ENCODE measurements at places on chromosomes 7 and 10.

DNA sequence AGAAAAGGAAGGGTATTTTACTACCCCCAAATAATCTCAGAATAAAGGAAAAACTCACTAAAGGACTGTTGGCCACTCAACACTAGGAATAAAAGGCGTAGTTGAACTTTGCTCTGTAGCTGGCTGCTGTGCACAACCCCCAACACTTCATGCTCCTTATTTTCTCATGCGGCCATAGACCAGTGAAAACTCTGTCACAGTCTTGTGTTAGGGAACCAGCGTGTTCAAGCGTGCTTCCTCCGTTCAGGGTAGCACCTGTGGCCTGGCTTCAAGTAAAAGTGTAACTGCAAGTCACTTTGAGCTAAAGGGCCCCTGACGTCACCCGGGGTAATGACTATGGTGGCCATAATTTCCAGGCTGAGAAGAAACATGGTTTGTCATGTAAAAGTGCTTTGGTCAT, 27.0 kb downstream of the BLNK start:
- H3K4me1 ChIP-seq: no peaks in the 10 kb centered on the region
- H3K27me3 ChIP-seq: no peaks in the 10 kb centered on the region
- H3K4me3 ChIP-seq: no peak overlapping the region
- H3K36me3 ChIP-seq: no peaks in the 10 kb centered on the region

DNA sequence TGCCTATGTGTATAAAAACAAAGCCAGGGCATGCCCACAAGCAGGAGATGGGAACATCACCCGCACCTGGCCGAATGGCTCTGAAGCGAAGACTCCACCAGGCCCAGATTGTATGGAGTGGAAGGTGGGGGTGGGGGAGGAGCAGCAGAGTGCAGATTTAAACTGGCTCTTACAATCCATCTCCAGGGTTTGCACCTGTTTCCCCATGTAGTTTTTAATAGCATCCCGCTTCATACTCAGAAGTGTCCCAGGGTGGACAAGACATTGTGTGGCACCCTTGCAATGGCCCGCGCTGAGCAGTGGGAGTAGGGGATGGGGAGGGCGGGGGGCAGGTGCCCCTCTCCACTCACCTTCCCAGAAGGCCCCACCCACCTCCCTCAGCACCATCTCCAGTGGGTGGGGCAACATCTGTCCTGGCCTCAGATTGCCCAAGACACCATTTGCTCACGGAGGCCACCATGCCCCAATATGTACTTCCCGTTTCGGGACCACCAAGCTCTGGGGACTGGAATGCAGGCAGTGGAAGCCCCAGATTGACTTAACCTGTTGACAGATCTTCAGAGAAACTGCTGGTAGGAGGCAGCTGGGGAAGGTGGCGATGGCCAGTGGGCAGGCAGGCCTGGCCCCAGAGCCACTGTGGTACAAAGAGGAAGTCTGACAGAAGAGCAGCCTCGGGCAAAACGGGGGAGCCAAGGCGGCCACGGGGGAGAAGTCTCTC, 23.0 kb downstream of the VSIR start:
- peaks cover 99% of the 10 kb centered on the region for H3K4me1 ChIP-seq
- no peaks in the 10 kb centered on the region for H3K27me3 ChIP-seq
- peaks cover 17% of the 10 kb centered on the region for H3K36me3 ChIP-seq
- no peak overlapping the region for H3K27ac ChIP-seq
- no peak overlapping the region for H3K4me3 ChIP-seq
- no peak for DNase-seq

- H3K36me3 ChIP-seq: no peaks in the 10 kb centered on the region
- no peak for DNase-seq
- no peak overlapping the region for H3K4me3 ChIP-seq
- H3K27ac ChIP-seq: no peak overlapping the region
- H3K27me3 ChIP-seq: no peaks in the 10 kb centered on the region
- no peaks in the 10 kb centered on the region for H3K4me1 ChIP-seq
Observed at GRCh38 chr10:59342000-59342399, 20.3 kb downstream of the FAM13C start.

GRCh38 chr7:33882950-33883670, 22.2 kb upstream of the BMPER start:
- DNase-seq: no peak
- no peak overlapping the region for H3K4me3 ChIP-seq
- H3K4me1 ChIP-seq: no peaks in the 10 kb centered on the region
- H3K27ac ChIP-seq: no peak overlapping the region

- H3K36me3 ChIP-seq: no peaks in the 10 kb centered on the region
- no peaks in the 10 kb centered on the region for H3K27me3 ChIP-seq
- no peaks in the 10 kb centered on the region for H3K4me1 ChIP-seq
- no peak overlapping the region for H3K4me3 ChIP-seq
- DNase-seq: no peak
Observed at GRCh38 chr10:70125918-70126552, 6.6 kb downstream of the AIFM2 start.

DNA sequence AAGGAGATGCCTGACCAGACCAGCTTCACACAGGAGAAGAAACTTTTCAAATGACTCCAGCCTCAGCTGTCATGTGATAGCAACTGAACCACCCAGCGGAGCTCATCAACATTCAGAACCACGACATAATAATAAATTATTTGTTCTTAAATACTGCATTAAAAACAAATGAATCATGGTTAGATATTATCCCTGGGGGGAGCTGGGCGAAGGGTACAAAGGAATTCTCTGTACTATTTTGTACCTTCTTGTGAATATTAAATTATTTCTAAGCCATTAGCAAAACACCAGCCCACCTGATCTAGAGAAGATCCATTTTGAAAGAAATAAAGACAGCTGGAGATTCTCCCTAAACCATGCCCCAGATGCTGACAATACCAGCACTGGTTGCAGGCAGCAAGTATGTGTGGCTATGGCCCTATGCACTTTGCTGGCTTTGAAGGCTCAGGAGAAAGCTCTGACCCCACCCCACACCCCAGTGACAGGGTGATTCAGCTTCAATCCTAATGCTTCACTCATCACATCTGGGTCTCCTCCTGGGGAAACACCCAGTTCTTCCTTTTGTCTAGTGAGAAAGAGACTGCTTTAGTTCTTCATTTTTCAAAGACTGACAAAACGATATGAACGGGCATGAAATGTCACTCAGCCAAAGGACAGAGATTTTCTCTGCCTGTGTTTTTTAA, 45.5 kb upstream of the NKX2-3 start:
- no peaks in the 10 kb centered on the region for H3K36me3 ChIP-seq
- H3K4me3 ChIP-seq: no peak overlapping the region
- no peaks in the 10 kb centered on the region for H3K4me1 ChIP-seq
- H3K27ac ChIP-seq: no peak overlapping the region
- H3K27me3 ChIP-seq: peaks cover 3% of the 10 kb centered on the region
- no peak for DNase-seq

- H3K4me3 ChIP-seq: no peak overlapping the region
- peaks cover 16% of the 10 kb centered on the region for H3K4me1 ChIP-seq
- DNase-seq: no peak
- H3K27me3 ChIP-seq: no peaks in the 10 kb centered on the region
- H3K36me3 ChIP-seq: no peaks in the 10 kb centered on the region
Observed at GRCh38 chr7:44067064-44067951, 1.9 kb upstream of the PGAM2 start.

- peaks cover 5% of the 10 kb centered on the region for H3K36me3 ChIP-seq
- peak overlapping the region; percentile 81 for H3K27ac ChIP-seq
- peak overlapping the region; percentile 57 for H3K4me3 ChIP-seq
- H3K27me3 ChIP-seq: no peaks in the 10 kb centered on the region
- peaks cover 88% of the 10 kb centered on the region for H3K4me1 ChIP-seq
Observed at GRCh38 chr10:26448706-26449435, 10.7 kb downstream of the APBB1IP start.

- no peaks in the 10 kb centered on the region for H3K4me1 ChIP-seq
- peaks cover 7% of the 10 kb centered on the region for H3K27me3 ChIP-seq
- DNase-seq: no peak
- no peak overlapping the region for H3K4me3 ChIP-seq
- H3K36me3 ChIP-seq: no peaks in the 10 kb centered on the region
Observed at GRCh38 chr10:103559776-103560175, 66.3 kb downstream of the NEURL1 start.

- no peaks in the 10 kb centered on the region for H3K27me3 ChIP-seq
- H3K27ac ChIP-seq: no peak overlapping the region
- DNase-seq: no peak
- H3K4me1 ChIP-seq: no peaks in the 10 kb centered on the region
- no peaks in the 10 kb centered on the region for H3K36me3 ChIP-seq
- no peak overlapping the region for H3K4me3 ChIP-seq
Observed at GRCh38 chr10:131738396-131738735, 162.4 kb upstream of the PPP2R2D start.

DNA sequence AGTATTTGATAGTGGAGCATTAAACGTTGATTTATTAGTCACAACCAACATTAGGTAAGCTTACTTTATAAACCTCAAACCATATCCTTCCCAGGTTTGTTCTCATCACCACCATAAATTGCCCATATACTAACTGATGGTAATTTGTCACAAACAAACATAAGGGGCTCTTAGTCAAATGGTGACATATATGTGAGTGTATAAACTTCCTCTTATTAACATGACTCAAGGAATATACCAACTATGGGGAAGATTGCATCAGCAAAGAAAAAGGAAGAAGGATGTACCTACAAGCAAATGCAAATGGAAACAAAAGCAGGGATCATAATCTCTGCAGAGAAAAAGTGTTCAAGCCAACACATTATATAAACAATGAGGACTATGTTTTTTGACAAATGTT, 418.2 kb upstream of the AKR1E2 start:
- H3K4me1 ChIP-seq: no peaks in the 10 kb centered on the region
- no peak overlapping the region for H3K4me3 ChIP-seq
- H3K27me3 ChIP-seq: no peaks in the 10 kb centered on the region
- H3K36me3 ChIP-seq: no peaks in the 10 kb centered on the region

DNA sequence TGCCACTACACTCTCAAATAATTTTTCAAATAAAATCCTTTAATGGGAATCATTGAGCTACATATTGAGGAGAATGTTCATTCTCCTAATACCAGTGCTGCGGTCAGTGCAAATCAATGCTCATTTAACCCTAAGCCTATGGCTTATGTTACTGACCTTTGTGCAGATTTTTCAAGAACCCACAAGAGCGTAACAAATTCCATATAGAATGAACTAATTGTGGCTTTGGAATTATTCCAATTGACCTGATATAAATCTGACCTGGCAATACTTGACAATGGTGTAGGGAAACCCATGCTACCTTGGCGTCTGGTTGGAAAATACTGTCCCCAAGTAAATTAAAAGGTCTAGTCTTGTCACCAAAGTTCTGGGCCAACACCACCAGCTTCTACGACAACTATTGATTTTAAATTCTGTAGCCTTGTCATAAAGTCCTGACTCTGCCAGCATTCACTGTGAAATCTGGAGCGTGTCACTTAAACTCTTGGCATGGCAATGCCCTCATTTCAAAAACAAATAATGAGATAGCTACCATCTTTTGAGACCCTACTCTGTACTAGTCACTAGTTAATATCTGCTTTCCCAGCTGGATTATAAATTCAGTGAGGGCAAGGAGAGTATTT, 320.9 kb downstream of the AHR start:
- no peaks in the 10 kb centered on the region for H3K36me3 ChIP-seq
- H3K4me1 ChIP-seq: no peaks in the 10 kb centered on the region
- no peak overlapping the region for H3K27ac ChIP-seq
- no peaks in the 10 kb centered on the region for H3K27me3 ChIP-seq
- DNase-seq: no peak

DNA sequence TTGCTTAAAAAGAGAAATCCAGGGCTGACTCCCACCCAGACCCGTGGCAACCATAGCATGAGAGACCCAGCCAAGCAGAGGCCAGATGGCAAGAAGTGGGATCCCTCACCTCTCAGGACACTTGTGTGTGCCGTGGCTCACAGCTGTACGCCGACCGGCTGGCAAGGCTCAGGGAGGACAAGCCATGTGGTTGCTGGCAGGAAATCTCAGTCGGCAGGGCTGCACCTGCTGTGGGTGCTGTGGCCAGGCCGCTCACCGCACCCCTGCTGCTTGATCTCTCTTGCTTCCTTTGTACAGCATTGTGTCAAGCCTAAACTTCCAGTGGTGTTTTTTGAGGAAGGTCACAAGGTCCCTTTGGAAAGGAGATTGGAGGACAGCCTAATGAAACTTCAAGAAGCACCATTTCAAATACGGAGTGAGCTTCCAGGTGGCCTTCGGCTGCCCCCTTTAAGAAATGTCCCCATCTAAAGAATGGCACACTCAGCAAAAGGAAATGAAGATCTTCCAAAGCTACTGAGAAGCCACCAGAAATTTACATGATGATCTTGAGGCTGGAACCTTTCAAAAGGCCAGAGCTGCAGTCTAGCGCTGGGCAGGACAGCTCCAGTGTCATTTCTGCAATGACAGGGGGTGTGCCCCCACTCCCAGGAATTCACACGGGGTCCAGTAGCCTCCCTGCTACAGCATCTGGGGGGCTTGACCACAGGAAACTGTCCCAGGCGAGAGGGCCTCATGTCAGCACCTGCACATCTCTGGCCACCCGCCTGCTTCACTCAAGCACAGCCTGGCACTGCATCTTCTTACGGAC, 409.0 kb upstream of the MGMT start:
- peak overlapping the region; percentile 16 for H3K4me3 ChIP-seq
- no peaks in the 10 kb centered on the region for H3K27me3 ChIP-seq
- DNase-seq: no peak
- no peak overlapping the region for H3K27ac ChIP-seq
- H3K4me1 ChIP-seq: peaks cover 33% of the 10 kb centered on the region

- H3K27ac ChIP-seq: no peak overlapping the region
- H3K4me3 ChIP-seq: no peak overlapping the region
- H3K27me3 ChIP-seq: no peaks in the 10 kb centered on the region
- H3K4me1 ChIP-seq: no peaks in the 10 kb centered on the region
- DNase-seq: no peak
Observed at GRCh38 chr7:120504386-120504785, 231.4 kb downstream of the KCND2 start.

DNA sequence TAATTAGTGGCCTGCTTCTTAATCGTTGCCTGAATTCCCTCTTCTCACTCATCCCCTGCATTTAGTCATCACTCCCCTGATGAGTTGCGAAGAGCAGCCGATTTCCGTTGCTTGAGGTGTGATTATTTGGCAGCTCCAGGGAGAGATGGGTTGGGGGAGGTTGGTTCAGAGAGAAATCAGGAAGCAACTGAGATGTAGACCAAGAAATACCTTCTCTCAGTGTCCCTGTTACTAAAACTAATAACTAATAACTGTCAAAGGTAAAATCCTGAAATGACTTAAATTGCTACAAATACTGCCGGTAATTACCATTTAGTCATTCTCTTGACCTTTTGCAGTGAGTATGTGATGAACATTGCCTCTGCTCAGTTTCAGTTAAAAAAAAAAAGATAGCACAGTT, 76.9 kb downstream of the ELMO1 start:
- no peak for DNase-seq
- peaks cover 3% of the 10 kb centered on the region for H3K36me3 ChIP-seq
- H3K4me1 ChIP-seq: peaks cover 4% of the 10 kb centered on the region
- no peaks in the 10 kb centered on the region for H3K27me3 ChIP-seq
